ENCODE measurements at places on chromosomes 6 and 20.

DNA sequence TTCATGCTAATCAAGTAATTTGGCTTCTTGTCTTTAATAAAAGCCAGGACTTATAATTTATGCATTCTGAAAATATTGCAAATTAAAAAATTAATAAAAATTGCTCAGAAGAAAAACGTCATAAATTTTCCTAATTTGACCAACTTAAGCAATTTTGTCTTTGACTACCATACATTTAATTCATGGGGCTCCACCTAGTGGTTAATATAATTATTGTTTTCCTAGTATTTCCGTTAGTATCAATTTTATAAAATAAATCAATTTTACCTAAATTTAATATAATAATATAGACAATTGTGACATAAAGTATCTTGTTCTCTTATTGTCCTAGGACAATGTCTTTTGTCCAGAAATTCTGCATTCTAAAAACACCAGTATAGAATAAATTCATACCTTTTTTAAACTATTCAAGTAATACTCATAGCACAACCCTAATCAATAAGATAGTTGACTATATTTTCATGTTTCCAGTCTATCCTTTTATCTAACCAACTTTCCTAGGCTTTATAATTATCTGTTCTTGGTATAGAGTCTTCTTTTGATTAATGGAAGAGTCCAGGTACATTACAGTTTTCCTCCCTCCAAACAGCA, 319.9 kb downstream of the TRDN start:
- DNase-seq: peak; percentile 17

- no peak for DNase-seq
These were observed 6.8 kb upstream of the HMGA1 start for GRCh38 chr6:34229877-34230276.

- DNase-seq: peak; percentile 97
These were observed at the start of gene CASP8AP2 for GRCh38 chr6:89829472-89830169. Gene CASP8AP2, plus strand, starts transcription at chr6:89829880.

- DNase-seq: no peak
These were observed 10.2 kb downstream of the FOXC1 start for GRCh38 chr6:1619673-1620503.

GRCh38 chr6:31752739-31753319, 9.6 kb upstream of the SAPCD1 start:
- DNase-seq: no peak

DNA sequence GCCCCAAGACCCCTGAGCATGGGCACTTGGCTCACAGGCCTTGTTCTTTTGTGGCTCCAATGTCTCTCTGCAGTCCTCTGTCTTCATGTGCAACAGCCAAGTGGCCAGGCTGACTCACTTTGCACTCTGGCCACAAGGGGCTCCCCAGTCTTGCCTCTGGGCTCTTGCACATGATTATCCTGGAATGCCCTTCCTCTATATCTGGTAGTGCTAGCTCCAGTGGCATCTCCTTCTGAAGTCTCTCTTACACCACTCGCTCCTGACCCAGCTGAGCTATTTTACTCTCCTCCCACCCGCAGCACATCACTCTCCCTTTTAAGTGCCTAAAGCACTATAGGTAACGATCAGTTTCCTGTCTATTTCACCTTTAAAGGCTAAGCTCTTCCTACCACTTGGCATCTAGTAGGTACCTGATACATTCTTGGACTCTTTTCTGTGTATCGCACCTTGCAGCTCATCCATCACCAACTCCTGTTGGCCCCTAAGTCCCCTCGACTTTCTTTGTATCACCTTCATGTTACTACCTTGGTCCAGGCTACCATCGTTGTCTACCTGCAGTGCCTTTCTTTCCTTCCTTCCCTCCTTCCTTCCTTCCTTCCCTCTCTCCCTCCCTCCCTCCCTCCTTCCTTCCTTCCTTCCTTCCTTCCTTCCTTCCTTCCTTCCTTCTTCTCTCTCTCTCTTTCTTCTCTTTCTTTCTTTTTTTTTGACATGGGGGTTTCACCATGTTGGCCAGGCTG, 211.9 kb upstream of the RNF24 start:
- no peak for DNase-seq

GRCh38 chr6:31169123-31169857, 1.2 kb downstream of the POU5F1 start:
- no peak for DNase-seq

- no peak for DNase-seq
These were observed 54.9 kb upstream of the AIG1 start for GRCh38 chr6:143005816-143006215.

DNA sequence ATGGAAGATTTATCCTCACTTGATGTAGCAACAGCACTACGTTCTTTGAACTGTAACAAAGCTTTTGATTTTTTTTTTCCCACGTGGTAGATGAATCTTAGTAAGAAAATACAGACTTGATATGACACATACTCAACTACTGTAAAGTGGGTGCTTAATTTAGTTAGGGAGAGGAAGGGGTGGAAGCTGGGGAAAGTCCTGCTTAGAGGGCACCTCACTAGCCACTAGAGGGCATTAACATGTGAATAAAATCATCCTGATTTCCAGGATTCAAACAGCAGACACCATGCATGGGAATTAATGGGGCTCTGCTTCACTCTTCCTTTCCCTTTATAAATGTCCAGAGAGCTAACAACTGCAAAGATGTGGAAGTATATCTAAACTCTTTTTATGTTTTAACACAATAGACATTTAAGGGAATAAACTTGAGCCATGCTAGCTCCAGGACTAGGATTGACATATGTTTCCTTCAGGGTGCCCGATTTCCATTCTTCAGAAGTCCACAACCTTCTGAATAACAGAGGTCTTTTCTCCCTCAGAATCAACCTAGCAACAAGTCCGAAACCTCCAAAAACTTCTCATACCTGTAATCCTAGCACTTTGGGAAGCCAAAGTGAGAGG, 250.1 kb downstream of the ATXN1 start:
- no peak for DNase-seq

DNA sequence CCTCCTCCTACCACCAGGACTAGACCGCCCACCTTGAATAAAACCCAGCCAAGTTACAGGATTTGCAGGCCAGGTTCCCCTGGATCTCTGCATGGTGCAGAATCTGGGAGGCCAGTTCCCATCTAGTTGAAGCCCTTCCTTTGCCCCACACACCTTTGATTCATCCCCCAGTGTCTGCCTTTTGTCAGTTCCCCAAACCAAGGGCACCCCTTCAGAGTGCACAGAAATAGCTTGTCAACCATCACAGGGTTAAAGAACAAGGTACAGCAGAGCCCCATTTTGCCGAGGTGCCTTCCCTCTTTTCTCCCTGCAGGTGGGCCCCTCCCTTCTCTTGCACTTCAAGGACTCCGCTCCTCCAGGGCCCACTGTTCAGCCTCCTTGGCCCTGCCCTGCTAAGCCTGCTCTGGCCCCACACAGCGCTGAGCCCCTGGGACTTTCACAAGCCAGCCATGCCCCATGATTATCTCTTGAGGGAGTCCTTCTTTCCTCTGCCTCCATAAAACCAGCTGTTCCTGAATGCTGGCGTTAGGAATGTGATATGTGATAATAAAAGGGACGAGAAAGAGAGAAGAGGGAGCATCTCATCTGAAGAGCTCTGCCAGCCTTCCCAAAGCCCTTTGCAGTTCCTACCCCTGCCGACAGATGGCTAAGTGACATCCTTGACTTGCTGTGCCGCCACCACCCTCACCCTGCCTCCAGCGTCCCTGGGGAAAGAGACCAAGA, 280.3 kb downstream of the CDC5L start:
- DNase-seq: no peak

DNA sequence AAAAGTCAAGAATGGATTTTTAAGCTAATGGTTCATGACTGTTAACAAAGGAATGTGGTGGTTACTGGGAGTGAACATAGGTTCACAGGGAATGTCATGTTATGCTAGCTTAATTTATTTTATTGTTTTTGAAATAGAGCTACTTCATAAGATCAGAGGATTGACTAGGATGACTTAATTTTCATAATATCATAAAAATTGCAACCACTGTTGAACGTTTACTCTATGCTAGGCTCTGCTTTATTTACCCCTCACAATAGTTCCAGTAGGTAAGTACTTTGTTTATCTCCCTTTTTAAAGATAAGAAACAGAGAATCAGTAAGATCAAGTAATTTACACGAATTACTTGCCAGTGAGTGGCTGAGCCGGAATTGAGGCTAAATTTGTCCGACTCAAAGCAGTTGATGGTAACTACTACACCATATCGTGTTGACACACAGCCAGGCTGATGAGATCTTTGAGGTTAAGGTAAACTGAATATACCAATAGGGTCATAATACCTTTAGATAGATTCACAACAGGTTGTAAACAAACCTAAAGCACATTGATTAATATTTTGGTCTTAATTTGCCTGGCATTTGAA, 194.6 kb upstream of the CITED2 start:
- DNase-seq: no peak

- DNase-seq: no peak
These were observed 107.7 kb upstream of the GGTLC1 start for GRCh38 chr20:24096264-24096663.

- DNase-seq: no peak
These were observed 11.5 kb upstream of the PREX1 start for GRCh38 chr20:48839154-48839917.

GRCh38 chr6:69185276-69185675, 550.2 kb downstream of the ADGRB3 start:
- no peak for DNase-seq

DNA sequence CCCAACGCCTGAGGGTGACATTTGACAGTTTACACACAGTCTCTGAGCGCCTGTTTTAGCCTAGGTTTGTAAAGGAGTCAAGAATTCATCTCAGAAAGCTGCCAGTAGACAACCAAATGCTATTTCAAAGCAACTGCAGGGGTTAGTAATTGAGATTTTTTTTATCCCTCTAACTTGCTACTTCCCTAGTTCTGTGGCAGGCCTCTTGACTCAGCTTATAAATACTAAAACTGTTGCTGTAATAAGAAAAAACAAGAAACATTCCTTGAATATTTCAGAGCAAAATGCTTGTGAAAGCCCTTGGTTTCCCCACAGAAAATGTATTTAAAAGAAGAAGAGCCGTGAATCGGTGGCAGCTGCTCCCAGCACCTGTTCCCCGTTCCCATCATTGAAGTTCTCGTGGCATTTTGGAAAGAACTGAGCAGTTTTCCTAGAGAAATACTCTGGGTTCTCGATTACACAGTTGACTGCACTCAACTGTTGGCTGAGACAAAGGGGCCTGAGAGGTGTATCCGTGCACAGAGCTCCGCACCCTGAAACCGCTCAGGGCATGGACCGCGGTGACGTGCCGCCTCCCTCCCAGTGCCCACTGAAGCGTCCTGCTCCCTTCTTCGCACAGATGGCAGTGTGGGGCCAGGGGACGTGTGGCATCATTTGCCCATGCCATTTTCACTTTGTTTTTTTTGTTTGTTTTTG, 20.9 kb downstream of the DLL1 start:
- DNase-seq: peak; percentile 88

All from NCI-H1092 treated with DMSO at 0.1 percent for 48 hours (cell line).